ENCODE measurements at places on chromosomes 6 and 20. TPM values are rescaled to one million over a fixed set of nuclear protein-coding genes. Genes with fewer than 3 reads are reported as not detected.

Gene FRK
- polyA plus RNA-seq: 0.04 TPM

Gene RAB44
- not detected for polyA plus RNA-seq

Gene RBBP8NL
- not detected for polyA plus RNA-seq

Gene PNLDC1
- 0.89 TPM for polyA plus RNA-seq

Gene CST4
- polyA plus RNA-seq: not detected

Gene WFDC6
- polyA plus RNA-seq: not detected

Gene SLC32A1
- not detected for polyA plus RNA-seq

Gene HMGCLL1
- not detected for polyA plus RNA-seq

Gene KCNK16
- not detected for polyA plus RNA-seq

Gene BTN1A1
- polyA plus RNA-seq: 3.7 TPM

Gene PRICKLE4
- not detected for polyA plus RNA-seq

Gene SMPD2
- 22.0 TPM for polyA plus RNA-seq

Gene FUCA2
- 15.4 TPM for polyA plus RNA-seq

Gene SIM1
- not detected for polyA plus RNA-seq

Gene CTAGE9
- not detected for polyA plus RNA-seq

Gene KHDRBS2
- 4.4 TPM for polyA plus RNA-seq

Gene CPNE5
- polyA plus RNA-seq: 280 TPM

Gene SLC2A10
- not detected for polyA plus RNA-seq

Gene LHFPL5
- not detected for polyA plus RNA-seq

Gene CFB
- not detected for polyA plus RNA-seq

Gene MYH7B
- 0.34 TPM for polyA plus RNA-seq

Gene CYP39A1
- polyA plus RNA-seq: not detected

Gene CLDN20
- polyA plus RNA-seq: not detected

Gene SMIM26
- 202 TPM for polyA plus RNA-seq

Gene OOEP
- polyA plus RNA-seq: 0.79 TPM

Gene MUCL3
- polyA plus RNA-seq: not detected

Gene AHI1
- polyA plus RNA-seq: 10.4 TPM

Gene RWDD1
- polyA plus RNA-seq: 52.3 TPM

Gene SLC25A27
- polyA plus RNA-seq: not detected

Gene NFATC2
- 17.4 TPM for polyA plus RNA-seq

Gene SCRT2
- not detected for polyA plus RNA-seq

Gene TCF15
- polyA plus RNA-seq: not detected

Gene MICA
- polyA plus RNA-seq: 9.2 TPM

Gene CLVS2
- polyA plus RNA-seq: not detected

Gene CD24
- polyA plus RNA-seq: 261 TPM

Gene HTR1E
- polyA plus RNA-seq: not detected

Gene SEL1L2
- not detected for polyA plus RNA-seq

Gene ADGRF1
- polyA plus RNA-seq: not detected

Gene PRR3
- 8.8 TPM for polyA plus RNA-seq

Data from IgD-negative memory B cell (primary cell).